ENCODE measurements at places on chromosomes 2 and 18. TPM values are rescaled to one million over a fixed set of nuclear protein-coding genes. Genes with fewer than 3 reads are reported as not detected.

DNA sequence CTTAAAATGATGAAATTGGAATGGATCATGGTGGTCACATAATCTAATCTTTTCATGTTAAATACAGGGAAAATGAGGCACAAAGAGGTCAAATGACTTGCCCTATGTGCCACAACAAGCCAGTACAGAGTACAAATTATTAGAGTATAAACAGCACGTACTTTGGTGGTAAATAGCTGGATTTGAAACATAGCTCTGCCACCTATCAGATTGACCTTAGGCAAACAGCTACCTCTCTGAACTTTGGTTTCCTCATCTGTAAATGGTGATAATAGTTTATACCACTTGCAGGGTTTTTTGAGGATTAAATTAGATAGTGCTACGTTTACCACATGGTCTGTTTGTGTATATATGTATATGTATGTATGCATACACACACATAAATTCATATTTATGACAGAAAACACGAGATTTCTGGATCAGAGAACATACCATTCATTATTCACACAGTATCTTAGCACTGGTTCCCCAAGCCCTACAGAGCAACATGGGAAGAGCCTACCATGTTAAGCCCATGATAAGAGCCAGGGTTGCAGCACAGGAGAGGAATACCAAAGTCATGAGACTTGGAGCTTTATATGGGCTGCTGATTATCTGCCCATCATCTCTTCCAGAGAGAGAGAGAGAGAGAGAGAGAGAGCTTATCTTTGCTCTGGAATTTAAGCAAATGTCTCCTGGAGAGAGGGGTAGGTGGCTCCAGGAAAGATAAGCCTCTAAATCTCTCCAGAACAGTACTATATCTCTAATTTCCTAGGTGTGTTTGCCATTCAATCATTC is 73.5 kb downstream of the MDH1 start:
- DNase-seq = no peak

DNA sequence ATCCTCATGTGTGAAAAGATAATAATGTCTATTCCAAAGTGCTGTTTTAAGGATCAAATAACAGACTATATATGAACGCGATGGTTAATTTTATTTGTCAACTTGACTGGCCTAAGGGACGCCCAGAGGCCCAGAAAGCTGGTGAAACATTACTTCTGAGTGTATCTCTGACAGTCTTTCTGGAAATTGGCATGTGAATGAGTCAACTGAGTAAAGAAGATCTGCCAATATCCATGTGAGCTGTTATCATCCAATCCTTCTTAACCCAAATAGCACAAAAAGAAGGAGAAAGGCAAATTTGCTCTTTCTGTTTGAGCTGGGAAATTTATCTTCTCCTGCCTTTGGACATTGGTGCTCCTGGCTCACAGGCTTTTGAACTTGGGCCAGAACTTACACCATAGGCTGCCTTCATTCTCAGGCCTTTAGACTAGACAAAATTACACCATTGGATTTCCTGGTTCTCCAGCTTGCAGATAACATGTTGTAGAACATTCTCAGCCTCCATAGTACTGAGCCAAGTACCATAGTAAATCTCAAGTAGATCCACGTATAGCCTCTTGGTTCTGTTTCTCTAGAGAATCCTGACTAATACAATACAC is 114.7 kb upstream of the DOCK10 start:
- no peak for DNase-seq

Gene SIX3
- total RNA-seq = 0.55 TPM

DNA sequence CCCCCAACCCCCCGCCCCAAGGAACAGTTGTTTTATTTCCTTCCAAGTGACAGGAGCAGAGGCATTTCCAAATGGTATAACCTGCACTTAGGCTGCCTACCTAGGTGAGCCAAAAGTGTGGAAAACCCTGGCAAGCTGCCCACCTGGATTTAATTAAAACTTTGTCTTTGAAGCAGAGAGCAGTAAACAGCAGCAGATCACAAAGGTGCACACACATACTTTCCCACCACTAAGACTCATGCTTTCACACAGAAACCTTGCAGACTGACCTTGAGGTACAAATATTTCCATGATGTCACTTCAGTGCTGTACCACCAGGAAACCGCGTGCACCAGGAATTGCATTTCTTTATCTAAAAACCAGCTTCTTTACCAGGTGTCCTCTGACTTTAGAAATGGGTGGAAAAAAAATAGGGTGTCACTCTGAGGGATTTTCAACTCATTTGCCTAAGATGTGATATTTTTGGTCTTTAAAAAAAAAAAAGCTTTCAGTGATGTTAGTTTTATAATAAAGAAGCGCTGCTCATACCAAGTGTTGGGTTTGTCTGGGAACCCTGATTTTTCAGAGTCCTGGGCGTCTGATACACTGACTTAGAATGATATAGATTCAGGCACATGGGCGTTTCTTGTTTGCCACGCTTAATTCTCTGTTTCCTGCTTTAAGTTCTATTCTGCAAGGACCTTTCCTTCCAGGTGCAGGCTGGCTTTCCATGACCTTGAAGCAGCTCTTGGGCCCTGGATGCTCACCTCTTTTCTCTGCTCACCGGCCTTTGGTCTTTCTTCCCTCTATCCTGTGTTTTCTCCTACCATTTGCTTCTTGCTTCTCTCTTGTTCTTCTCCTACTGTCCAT is 70.7 kb upstream of the BCL2L11 start:
- no peak for DNase-seq

DNA sequence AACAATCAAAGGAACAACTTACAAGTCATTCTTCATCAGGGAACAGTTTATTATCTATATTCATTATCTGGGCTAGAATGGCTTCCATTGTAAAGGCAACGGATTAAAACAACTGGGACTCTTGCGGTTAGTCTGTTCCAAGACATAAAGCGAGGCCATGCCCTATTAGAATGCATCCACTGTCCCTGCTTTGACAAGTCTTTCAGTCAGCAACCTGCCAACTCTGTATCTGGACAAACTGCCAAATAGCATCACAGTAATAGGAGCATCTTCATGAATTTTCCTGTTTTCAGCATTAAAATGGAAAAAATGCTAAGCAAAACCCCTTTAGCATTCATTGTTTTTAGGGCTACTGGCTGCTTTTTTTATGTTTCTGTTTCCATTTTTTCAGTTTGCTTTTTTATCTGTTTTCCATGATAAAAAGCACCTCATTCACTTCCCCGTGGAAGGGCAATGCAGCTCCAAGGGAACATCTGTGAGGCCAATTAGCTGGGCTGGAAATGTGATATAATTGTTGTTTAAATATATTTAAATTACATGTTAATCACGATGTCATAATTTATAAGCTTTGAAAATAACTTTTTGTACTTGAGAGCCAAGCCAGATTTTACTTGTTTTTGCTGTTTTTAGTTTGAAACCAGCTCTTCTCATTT is 834.3 kb downstream of the CPS1 start:
- no peak for DNase-seq

DNA sequence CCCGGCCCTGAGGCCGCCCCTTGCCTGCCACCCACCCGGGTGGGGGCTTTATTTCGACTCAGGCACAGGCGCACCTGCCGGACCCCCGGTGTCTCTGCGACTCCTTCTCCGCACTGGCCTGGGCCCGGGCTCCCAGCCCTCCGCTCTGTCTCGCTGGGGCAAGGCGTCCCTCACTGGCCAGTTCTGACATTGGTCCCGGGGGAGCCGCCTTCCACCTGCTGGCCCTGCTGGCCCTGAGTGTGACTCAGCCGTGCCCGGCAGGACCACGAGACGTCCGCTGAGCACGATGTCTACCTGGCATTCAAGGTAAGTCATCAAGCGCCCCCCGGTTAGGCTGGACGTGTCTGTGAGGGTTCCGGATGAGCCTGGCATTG is 131.5 kb upstream of the CTDP1 start:
- peak; percentile 22 for DNase-seq

GRCh38 chr2:15155959-15156574 is 405.1 kb downstream of the NBAS start:
- peak; percentile 54 for DNase-seq

GRCh38 chr18:79581406-79581805 is 98.2 kb upstream of the CTDP1 start:
- DNase-seq = peak; percentile 13

All from H9 (cell line).